ENCODE measurements at places on chromosomes 7 and 10.

GRCh38 chr10:52145636-52146035 lies 168.4 kb upstream of the DKK1 start:
- DNase-seq, result no peak

DNA sequence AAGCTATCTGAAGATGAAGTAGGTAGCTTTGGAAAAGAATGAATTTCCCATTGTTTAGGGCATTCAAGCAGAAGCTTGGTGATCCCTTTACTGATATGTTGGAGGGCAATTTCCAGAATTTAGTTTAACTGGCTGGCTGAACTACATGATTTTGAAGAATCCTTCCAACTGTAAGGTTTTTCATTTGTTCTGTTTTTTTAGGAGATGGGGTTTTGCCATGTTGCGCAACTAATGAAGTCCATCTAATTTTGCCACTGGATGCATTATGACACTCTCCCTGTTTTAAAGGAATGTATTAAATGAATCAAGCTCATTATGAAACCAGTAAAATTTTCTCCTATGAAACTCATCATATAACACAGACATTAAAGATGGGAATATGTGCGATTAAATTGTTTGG lies 6.1 kb upstream of the DDX50 start:
- no peak for DNase-seq

GRCh38 chr7:116395141-116395791 lies 104.3 kb upstream of the CAV2 start:
- DNase-seq, result no peak

DNA sequence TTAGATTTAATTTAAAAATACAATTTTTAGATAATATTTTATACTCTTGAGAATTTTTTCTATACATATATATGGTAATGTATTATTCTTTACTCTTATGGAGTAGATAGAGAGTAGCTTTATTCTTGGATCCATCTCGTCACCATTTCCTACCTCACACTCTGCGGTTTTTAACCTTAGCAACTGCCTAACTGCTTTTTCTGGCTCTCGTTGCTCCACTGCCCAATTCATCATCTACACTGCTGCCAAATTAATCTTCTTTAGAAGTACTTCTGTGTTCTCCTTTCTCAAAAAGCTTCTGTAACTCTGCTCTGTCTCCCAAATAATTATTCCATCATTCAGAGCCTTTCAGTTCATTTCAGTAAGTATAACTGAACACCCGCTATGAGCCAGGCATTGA lies 35.3 kb downstream of the CAPZA2 start:
- DNase-seq, result no peak

- no peak for DNase-seq
Measured at GRCh38 chr10:73956476-73957359, 41.2 kb upstream of the VCL start.

- no peak for DNase-seq
Measured at GRCh38 chr7:129457101-129457500, 22.9 kb downstream of the STRIP2 start.

- no peak for DNase-seq
Measured at GRCh38 chr10:46305079-46305818, 18.5 kb downstream of the ANTXRL start.

DNA sequence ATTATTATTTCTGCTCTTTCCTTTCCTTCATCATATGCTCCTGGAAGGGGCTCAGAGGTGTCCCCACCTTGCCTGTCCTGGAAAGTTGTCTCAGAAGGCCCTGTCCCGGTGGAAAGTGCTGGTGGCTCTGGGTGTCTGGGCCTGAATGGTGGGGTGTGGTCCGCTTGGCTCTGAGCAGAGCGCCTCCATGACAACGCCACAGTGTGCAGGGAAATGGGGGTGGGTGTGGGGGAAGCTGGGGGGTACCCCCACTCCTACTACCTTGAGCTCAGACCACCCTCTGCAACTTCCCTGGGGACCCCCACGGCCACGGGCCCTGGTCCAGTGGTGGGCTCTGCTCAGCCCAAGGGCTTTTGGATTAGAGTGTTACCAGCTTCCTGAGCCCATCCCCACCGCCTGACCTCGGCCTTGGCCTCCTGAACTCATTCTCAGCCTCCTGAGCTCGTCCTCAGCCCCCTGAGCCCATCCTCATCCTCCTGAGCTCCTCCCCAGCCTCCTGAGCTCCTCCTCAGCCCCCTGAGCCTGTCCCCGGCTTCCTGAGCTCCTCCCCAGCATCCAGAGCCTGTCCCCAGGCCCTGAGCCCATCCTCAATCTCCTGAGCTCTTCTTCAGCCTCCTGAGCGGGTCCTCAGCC lies 106.4 kb upstream of the FAM20C start:
- no peak for DNase-seq

GRCh38 chr7:19113855-19114550 lies 3.4 kb downstream of the TWIST1 start:
- DNase-seq, result no peak

DNA sequence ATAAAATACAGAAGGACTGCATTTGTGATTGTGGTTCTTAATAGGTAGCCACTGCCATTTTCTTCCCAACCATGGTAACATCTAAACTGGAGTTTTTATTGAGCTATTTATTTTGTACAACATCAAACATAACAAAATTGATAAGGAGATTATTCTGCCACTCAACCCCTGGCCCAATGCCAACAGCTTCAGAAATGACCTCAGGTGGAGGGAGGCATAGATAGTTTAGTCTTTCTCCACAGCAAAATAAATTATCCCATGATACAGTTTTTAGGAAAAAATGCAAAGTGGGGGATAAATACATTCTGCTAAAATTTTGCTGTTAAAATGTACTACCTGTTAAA lies 57.6 kb downstream of the LRRTM3 start:
- no peak for DNase-seq

DNA sequence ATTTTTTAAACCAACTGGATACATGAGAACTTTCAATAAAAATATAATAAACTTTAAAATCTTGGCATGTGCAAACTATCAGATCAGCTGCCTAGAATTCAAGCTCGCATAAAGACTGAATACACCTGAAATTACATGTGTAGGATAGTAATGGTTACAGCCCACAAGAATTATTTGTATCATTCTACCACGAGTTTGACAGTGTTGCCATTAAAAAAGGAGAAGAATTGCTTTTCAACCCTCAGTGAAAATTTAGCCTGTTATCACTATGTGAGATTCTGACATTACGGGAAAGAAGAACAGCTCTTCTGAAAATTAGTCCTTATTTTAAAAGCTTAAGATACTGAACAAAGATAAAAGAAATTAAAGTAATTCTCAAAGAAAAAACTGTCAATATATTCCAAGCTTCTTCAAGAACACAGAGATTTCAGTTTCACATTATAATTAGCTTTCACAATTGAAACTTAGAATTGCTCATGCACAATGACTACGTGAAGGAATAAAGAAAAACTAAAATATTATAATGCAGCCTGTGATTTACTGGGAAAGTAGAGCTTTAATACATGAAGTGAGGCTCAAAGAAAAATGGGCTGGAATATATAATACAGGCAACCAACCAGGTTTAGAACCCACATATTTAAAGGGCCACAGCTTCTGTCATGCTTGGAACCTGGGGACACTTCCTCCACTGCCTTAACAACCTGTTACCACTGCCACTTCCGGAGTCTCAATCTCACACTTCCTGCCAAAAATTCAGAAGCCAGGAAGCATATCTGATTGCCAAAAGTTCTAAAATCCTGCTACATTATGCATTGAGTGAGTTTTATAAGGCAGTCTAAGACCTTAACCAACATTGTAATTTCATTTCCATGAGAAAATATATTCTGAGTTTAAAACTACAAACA lies 23.2 kb downstream of the TPK1 start:
- no peak for DNase-seq

GRCh38 chr7:29606287-29606721 lies 42.7 kb downstream of the PRR15 start:
- DNase-seq, result no peak

GRCh38 chr7:22660732-22661131 lies 66.3 kb upstream of the IL6 start:
- no peak for DNase-seq

- DNase-seq, result no peak
Measured at GRCh38 chr7:101226721-101227120, 8.8 kb downstream of the ZNHIT1 start.

GRCh38 chr7:220151-220841 lies 27.9 kb downstream of the FAM20C start:
- no peak for DNase-seq

GRCh38 chr7:115822380-115822779 lies 208.2 kb downstream of the TFEC start:
- no peak for DNase-seq

DNA sequence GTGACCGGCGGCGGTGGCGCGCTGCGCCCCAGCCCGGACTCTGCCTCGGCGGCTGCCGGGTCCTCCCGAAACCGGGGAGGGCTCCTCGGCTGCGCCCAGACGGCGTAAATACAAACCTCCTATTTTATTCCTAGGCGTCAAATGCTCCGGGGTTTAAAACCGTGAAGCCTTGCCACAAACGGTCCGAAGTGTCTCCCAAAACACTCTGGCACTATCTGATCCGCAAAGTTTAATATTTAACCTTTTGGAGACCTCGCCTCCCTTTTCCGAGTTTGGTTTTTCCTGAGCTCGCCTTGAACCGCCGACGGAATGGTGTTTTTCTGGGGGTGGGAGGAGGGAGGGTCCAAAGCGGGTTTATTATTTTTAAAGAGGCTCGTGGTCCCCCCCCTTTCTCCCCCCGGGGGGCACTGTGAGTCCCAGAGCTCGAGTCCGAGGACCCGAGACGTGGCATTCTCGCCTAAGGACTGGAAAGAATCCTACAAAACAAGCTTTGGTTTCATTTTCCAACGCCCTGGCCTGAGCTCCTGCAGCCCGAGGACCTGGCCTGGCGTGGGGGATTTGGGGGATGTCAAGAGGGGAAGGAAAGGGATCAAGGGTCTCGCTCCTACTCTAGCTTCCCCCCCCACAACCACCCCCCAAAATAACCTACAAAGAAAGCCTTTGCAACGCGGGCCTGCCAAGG lies 1.8 kb downstream of the TNRC18 start:
- no peak for DNase-seq

GRCh38 chr10:97498841-97499560 lies at the start of gene UBTD1:
UBTD1 (plus strand) TSS chr10:97498924; CDS start chr10:97499204, 280 bp downstream.
- no peak for DNase-seq

GRCh38 chr10:105351187-105351586 lies 710.1 kb downstream of the SORCS3 start:
- no peak for DNase-seq

GRCh38 chr10:69025370-69025896 lies 36.8 kb downstream of the KIFBP start:
- DNase-seq, result no peak
